ENCODE measurements at places on chromosomes 16 and 17.

DNA sequence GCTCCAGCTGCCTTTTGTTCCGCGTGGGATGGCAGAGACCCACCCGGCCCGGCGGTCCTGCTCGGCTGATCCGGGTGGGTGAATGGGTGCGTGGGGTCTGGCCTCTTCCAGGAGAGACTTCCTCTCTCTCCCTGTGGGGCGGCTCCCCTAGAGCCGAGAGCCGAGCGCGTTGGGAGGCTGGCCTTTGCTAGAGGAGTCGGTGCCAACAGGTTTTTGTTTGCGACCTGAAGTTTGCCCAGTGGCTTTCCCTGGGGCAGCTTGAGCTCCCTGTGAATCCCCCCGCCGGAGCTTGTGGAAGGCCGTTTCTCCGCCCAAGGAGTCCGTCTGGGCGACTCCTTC, 970 bp downstream of the EPN2 start:
- DNase-seq, result no peak

DNA sequence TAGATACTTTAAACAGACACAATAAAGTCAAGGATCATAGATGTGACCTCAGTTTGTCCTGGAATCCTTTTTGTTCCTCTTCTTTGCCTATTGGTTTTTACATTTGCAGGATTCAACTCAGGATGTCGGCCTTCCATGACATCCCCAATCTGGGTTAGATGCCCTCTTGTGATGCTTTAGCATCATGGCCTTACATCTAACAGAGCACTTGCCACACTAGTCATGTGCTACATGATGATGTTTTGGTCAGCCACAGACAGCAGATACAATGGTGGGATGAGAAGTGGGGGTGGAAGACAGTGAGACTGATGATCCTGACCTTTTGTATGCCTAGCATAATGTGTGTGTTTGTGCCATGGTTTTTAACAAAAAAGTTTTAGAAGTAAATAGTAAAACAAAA, 1.8 kb upstream of the SYNRG start:
- DNase-seq, result no peak

GRCh38 chr16:89921702-89922476, 1.3 kb upstream of the TUBB3 start:
- peak; percentile 44 for DNase-seq

DNA sequence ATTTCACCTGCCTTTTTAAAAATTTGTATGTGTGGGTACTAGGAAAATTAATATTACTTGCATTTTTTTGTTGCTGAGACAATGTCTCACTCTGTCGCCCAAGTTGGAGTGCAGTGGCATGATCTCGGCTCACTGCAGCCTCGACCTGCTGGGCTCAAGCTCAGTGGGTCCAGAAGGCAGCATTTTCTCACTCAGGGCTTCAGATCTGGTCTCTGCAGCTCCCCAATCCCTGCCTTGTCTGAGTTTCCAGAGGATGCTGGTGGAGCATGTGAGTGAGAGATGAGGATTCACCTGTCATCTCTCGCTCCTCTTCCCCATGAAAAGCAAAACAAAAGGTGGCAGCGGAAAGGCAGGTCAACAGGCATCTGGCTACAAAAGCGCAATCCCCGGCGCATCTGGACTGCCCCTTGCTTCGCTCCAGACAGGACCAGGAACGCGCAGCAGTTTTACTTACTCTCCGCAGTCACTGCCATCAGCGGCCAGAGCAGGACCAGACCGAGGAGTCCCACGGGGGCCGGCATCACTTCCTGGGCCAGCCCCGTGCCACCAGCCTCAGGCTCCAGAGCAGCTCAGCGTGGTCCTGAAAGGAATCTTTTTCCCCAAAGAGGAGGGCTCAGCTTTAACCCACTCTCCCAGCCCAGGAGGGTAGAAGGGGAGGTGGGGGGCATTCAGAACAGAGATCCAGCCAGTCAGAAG, 59.9 kb downstream of the LITAF start:
- DNase-seq, result no peak

Data from activated naive CD4-positive, alpha-beta T cell treated with anti-CD3 and anti-CD28 coated beads, Interleukin-2, amount 10 ng/mL, durations not matched to agents 7 days and 5 days (primary cell).